ENCODE measurements at places on chromosomes 11 and 22.

DNA sequence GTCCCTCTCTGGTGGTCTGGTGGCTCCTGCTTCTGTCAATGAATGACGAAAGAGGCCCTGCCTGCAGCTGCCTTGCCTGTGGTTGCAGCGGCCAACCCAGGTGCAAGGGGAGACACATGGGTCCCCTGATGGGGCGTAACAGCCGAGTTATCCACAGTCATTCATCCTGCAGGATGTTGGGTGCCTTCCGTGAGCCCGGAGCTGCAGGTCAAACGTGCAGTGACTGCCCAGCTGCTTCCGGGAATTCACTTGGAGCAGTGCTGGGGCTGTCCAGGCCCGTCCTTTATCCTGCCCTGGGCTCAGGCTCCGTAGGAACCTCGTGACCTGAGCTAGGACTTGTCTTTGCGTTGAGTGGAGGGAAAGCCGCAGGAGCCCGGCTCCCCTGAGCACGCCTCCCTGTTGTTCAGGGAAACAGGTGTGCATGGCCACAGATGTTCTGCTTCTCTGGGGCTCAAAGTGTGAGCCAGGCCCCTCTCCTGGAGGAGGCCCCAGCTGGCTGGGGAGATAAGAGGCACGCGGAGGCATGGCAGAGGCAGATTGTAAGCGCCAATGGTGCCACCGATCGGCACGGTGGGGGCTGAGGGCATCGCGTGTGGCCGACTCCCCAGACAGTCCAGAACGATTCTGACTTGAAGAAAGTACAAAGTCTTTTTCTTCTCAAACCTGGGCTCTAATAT, 635.4 kb downstream of the BRD1 start:
- no peak for DNase-seq

GRCh38 chr11:111932611-111932950, 4.6 kb upstream of the DIXDC1 start:
- DNase-seq, result no peak

- no peak for DNase-seq
Measured at GRCh38 chr22:50046019-50046415, 12.1 kb downstream of the TTLL8 start.

GRCh38 chr11:78397398-78397797, 20.2 kb downstream of the GAB2 start:
- DNase-seq, result no peak

DNA sequence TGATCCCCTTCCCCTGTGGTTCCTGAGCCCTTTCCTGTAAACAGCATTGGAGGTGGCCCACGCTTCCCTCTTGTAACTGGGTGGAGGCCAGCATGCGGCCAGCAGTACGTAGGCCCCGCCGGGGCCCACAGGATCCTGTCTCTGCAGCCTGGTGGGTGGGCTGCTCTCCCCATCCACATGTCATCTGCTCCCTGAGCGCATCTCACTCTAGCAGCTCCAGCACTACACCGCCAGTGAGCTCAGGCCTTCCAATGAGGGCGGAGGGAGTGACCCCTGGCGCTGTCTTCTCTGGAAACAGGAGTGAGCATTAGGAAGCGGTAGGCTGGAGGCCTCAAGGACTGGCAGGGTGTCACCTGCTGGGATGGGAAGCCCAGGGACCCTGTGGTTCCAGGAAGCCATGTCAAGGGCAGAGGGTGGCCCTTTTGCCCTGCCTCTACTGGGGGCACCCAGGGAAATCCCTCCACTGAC, 363.9 kb downstream of the TBC1D22A start:
- no peak for DNase-seq

GRCh38 chr11:59710136-59710847, 3.4 kb downstream of the OR10V1 start:
- no peak for DNase-seq

- no peak for DNase-seq
Measured at GRCh38 chr22:19129871-19130270, 1.2 kb upstream of the TSSK2 start.

GRCh38 chr11:130179396-130180306, 20.1 kb downstream of the ST14 start:
- no peak for DNase-seq

DNA sequence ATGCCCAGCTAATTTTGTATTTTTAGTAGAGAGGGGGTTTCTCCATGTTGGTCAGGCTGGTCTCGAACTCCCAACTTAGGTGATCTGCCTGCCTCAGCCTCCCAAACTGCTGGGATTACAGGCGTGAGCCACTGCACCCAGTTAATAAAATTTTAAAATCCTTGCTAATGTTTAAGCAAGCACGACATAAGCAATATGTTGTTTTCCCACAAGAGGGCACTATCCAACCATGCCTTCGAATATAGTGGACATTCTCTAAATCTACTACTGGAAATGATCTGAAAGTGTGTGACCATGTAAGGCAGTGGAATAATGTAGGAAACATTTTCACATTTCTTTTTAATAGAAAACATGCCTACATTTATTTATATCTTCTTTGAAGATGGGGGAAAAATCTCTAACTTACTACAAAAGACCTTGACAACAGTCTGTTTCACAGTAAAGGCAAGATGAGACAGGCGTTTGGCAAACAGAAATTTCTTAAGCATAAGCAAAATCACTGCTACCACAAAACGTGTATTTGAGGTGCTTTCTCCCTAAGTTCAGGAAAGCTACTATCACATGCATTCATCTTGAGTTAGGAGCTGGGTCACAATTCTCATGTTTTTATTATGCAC, 38.2 kb downstream of the PITPNB start:
- peak; percentile 65 for DNase-seq

- no peak for DNase-seq
Measured at GRCh38 chr11:8533332-8533731, 60.7 kb downstream of the STK33 start.

- DNase-seq, result no peak
Measured at GRCh38 chr11:120931057-120931779, 92.7 kb upstream of the TBCEL start.

- DNase-seq, result no peak
Measured at GRCh38 chr11:61026121-61027031, 54.9 kb downstream of the CD6 start.

DNA sequence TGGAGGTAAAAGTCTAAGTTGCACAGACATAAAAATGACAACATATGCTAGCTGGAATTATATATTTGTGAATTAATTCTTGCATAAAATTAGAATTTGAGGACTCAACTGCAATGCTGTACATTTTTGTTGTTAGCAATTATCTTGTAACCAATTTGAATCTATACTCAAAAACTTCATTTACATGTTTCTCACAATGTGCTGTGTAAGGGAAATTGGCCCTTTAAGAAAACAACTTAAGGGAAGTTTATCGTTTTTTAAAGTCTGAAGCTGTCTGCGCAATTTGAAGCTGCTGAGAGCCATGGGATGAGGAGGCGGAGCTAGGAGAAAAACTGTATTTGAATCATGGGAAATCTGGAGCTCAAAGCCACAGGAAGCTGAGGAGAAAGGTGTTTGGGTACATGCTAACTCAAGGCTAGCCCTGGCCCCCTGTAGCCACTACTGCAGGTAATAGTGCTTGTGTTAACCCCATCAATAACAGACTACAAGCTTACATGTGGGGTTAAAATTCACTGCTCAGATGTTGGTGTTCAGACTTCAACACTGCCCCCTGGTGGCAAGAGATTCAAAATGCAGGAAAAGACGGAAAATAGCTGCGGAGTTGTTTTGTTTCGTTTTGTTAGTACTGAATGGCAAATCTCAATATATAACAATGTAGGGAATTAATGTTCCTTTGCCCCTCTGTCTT, 126.1 kb downstream of the BRD1 start:
- no peak for DNase-seq

GRCh38 chr11:1228101-1228821, 5.4 kb downstream of the MUC5B start:
- DNase-seq, result no peak

- no peak for DNase-seq
Measured at GRCh38 chr22:40485813-40486667, 115.6 kb downstream of the SGSM3 start.

GRCh38 chr11:93493252-93493897, 49.8 kb downstream of the SMCO4 start:
- DNase-seq, result no peak

- no peak for DNase-seq
Measured at GRCh38 chr11:45258982-45259530, 27.1 kb downstream of the SYT13 start.

GRCh38 chr11:45724153-45724552, 58.7 kb upstream of the CHST1 start:
- DNase-seq, result no peak

GRCh38 chr11:125625225-125625629, 264 bp downstream of the CHEK1 start:
- DNase-seq, result no peak

- DNase-seq, result peak; percentile 32
Measured at GRCh38 chr11:77619576-77620198, 17.9 kb downstream of the CLNS1A start.

GRCh38 chr11:17244046-17244445, 32.5 kb upstream of the NUCB2 start:
- DNase-seq, result no peak

DNA sequence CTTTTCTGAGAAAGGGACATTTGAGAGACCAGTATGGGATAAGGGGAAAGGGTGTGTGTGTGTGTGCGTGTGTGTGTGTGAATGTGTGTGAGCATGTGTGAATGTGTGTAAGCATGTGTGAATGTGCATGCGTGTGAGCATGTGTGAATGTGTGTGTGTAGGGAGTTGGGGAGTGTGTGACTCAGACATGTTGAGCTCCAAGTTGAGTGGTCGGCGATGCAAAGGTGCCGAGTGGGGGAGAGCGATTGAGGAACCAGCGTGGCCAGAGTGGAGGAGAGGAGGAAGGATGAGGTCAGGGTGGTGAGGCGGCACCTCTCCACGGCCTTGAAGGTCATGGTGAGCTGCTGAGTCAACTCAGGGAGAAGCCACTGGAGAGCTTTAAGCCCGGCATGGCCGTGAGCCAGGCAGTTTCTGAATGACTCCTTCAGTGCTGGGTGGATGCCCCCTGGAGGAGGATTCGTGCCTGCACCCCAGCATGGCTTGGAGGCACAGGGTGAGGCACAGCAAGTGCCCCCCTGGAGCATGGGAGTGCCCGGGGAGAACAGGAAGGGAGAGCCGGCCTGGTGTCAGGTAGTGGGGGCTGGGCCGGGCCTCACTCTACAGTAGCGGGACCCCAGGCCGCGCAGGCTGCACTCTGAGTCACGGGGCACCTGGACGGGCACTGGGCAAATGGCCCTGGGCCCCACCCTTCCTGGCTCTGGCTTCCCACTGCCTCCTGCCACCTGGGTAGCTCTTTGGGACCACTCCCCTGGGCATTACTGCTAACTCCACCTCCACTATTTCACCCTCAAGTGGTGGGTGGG, 8.2 kb upstream of the CCDC88B start:
- no peak for DNase-seq

- peak; percentile 34 for DNase-seq
Measured at GRCh38 chr11:129951201-129951865, 51.3 kb downstream of the PRDM10 start.

DNA sequence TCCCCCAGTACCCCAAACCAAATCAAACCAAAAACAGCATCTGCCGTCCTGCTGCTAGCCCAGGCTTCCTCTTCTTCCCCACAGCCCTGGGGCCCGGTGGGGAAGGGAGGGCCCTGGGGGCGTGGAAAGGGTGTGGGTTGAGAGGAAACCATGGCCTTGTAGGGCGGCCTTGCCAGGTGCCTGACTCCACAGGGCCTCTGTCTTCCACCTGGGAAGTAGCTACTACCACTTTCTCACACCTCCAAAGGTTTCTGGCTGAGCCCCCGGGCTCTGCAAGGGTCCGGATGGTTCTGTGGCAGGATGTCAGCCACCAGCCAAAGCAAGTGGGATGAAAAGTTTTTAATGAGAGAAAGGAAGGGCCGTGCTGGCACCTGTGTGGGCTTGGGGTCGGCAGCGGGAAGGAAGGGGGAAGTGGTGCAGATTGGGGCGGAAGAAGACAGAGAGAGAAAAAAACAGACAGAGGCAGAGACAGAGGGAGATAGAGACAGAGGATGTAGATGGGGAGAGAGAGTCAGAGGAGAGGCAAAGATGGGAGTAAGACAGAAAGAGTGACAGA, 10.5 kb downstream of the TPST2 start:
- DNase-seq, result no peak

DNA sequence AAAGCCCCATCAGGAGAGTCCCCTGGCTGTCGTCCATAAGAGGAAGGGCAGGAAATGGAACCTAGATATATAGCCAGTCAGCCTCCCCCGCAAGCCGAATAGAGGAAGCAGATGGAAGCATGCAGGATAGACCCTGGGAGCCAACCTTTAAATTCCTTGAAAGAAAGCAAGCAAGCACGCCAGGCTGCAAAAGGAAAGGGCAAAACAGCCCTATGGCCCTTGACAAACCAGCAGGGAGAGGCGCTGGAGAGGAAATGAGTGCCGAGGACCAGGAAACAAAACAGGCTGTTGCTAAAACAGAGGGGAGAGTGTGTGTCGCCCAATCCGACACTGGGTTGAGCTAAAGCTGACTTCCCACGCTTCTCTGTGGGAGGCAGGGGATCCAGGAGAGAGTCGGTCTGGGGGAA, 203.5 kb upstream of the MTNR1B start:
- DNase-seq, result no peak

- DNase-seq, result no peak
Measured at GRCh38 chr22:20458530-20459151, 21.0 kb upstream of the SCARF2 start.

GRCh38 chr11:61138935-61139334, 22.3 kb downstream of the VPS37C start:
- DNase-seq, result no peak

DNA sequence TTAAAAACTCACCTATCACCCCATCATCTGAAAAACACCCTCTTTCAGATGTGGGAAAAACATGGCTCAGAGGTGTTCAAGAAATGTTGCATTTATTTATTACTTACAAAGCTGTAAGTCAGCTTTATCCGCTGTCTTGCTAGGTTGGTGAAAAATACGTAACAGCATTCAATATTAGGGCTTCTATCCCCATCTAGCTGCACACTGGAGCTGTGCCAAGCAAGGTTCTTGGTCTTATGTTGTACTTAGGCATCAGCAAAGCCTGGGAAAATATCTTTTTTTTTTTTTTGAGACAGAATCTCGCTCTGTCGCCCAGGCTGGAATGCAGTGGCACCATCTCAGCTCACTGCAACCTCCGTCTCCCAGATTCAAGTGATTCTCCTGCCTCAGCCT, 7.5 kb downstream of the SERPING1 start:
- peak; percentile 13 for DNase-seq

DNA sequence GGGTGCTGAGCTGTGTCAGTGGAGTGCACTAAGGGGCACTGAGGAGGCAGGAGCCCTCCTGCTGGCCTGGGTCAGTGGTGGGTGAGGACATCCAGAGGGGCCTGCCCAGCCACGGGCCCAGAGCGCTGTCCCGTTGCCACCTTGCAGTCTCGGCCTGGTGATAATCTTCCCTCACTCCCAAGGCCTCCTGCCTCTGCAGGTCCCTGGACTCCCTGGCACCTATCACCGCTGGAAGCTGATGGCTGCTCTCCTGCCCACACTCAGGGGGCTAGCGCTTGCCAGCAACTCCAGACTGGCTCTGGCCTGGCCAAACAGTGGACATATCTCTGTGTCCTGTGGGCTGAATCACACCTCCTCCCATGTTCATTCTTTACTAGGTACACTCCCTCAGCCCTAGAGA, 86.5 kb upstream of the PITPNB start:
- DNase-seq, result no peak

Data from retina (tissue), 1 donor.